ENCODE measurements at places on chromosomes 5 and 9.

DNA sequence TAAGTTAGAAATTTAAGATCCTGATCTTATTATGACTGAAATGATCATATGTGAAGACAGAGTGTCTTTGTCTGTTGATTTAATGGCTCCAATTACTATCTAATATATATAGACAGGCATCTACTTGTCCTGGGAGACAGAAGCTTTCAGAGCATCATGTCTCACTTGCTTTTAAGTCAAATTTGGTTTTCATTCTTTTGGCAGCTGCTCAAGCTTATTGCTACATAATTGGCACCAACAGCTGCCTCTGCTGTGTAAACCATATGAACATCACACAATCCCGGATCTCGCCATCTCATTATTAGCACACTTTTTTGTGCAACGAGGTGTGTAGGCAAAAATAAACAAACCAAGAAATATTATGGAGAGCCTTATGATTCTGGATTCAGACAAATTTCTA is 1717.9 kb downstream of the EFNA5 start:
- no peak for DNase-seq

GRCh38 chr9:96117398-96118080 is 184.4 kb downstream of the HSD17B3 start:
- no peak for DNase-seq

DNA sequence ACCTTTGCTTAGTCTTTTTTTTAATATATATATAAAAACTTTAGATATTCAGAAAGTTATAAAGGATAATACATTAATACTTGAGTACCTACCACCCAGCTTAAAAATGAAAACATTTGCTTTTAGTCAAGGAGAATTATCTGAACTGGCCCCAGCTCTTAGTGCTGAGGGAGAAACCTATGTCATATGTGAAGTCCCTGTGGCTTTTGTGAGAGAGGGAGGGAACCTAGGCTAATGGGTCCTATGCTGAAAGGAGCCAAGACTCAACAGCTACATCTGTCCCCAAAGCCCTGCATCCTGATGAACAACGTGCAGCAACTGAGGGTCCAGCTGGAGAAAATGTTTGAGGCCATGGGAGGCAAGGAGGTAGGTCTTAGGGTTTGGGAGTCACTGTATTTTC is 92.0 kb upstream of the RUSC2 start:
- no peak for DNase-seq

- no peak for DNase-seq
Measured at GRCh38 chr9:74803376-74804017, 84.2 kb downstream of the TRPM6 start.

GRCh38 chr5:180130291-180130869 is 58.8 kb upstream of the RNF130 start:
- no peak for DNase-seq

- no peak for DNase-seq
Measured at GRCh38 chr5:5572976-5573797, 150.7 kb downstream of the ICE1 start.

DNA sequence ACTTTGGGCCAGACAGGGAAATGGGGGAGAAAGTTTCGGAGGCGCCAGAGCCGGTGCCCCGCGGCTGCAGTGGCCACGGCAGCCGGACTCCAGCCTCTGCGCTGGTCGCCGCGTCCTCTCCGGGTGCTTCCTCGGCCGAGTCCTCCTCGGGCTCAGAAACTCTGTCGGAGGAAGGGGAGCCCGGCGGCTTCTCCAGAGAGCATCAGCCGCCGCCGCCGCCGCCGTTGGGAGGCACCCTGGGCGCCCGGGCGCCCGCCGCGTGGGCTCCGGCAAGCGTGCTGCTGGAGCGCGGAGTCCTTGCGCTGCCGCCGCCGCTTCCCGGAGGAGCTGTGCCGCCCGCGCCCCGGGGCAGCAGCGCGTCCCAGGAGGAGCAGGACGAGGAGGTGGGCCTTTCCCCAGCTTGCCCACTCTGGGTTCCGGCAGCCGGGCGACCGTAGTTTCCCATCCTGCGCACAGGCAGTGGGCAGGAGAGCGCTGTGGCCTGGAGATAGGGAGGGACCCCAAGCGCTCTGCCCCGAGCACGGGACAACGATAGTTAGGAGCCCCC is 516 bp downstream of the MAST4 start:
- DNase-seq, result no peak

DNA sequence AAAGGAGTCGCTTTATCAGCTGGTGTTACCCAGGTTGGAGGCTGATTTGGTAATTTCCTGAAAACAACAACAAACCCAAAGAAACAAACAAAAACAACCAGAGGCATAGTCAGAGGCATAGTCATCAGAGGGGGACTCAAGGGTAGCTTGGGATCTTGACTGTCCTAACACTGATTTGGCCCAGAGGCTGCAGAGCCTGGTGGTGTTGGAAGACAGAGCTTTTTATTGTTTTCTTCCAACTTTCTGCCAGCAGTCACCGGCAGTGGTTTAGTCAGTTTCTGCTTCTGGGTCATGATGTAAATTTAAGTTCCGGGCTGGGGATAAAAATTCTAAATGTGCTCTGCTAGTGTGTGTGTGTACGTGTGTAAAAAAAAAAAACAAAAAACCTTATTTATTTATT is 23.5 kb upstream of the NKX2-5 start:
- DNase-seq, result no peak

DNA sequence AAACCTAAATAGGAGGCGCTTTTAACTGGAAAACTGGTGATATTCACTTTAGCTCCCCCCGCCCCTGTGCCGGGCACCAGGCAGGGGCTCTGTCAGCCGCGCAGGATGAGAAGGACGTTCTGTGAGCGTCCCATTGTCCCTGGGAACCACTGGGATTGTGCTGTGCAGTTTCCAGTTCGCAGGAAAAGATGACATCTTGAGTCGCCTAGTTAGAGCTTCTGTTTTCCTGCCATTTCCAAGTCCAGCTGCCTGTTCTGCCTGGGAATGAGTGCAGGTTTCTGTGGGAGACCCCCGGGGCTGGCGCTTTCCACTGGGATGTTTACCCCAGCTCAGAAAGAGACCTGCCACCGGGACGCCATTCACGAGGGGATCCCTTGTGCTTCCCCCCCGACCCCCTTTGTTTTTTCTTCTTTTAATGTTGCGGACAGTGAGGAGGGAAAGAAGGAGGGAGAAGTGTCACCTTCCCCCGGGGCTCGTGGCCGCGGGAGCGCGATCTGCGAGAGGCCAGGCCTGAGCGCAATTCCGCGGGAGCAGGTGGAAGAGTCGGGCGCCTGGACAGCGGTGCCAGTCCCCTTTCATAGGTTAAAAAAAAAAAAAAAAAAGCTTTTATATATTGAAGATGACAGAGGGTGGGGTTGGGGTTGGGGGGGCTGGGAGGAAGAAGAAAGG is 121.5 kb downstream of the RMI1 start:
- DNase-seq, result no peak

DNA sequence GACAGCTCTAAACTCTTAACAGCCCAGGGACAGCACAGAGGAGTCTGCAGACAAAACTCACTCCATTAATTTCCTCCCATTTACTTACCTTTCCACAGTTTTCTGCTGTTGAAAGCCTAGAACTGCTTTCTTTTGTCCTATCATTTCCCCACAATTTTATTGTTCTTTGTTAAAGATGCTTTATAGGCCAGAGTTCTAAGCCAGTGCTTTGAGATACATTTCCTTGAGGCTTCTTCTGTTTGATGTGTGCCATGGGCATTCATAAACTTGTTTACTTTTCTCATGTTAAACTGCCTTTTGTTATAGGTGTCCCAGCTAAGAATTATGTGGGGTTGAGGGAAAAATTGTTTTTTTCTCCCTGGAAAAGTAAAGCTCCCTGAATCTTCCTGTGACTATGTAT is 25.9 kb upstream of the SUB1 start:
- DNase-seq, result no peak

- DNase-seq, result no peak
Measured at GRCh38 chr5:38370358-38371100, 112.2 kb downstream of the EGFLAM start.

- no peak for DNase-seq
Measured at GRCh38 chr5:137598399-137598798, 99.3 kb upstream of the SPOCK1 start.

- no peak for DNase-seq
Measured at GRCh38 chr9:137235424-137236237, 4.9 kb downstream of the SLC34A3 start.

- DNase-seq, result no peak
Measured at GRCh38 chr5:143557061-143557818, 153.8 kb upstream of the NR3C1 start.

- DNase-seq, result no peak
Measured at GRCh38 chr5:93192087-93192486, 388.9 kb downstream of the NR2F1-AS1 start.

DNA sequence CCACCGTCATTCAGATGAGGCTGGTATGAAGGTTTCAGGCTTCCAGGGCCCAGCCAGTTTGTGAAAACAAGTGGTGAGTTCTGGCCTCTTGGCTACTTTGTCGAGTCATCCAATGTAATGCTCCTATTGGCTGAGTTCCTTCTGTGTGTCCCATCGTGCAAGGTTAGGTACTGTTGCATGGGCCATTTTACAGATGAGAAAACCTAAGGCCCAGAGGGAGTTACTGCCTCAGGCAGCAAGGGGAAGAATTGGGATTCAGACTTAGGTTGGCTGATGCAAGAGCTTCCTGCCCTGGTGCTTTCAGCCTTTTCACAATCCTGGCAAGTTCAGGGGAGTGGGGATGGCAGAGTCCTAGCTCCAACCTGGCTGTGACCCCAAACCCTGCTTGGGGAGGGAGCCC is 17.4 kb upstream of the PITX1 start:
- no peak for DNase-seq

DNA sequence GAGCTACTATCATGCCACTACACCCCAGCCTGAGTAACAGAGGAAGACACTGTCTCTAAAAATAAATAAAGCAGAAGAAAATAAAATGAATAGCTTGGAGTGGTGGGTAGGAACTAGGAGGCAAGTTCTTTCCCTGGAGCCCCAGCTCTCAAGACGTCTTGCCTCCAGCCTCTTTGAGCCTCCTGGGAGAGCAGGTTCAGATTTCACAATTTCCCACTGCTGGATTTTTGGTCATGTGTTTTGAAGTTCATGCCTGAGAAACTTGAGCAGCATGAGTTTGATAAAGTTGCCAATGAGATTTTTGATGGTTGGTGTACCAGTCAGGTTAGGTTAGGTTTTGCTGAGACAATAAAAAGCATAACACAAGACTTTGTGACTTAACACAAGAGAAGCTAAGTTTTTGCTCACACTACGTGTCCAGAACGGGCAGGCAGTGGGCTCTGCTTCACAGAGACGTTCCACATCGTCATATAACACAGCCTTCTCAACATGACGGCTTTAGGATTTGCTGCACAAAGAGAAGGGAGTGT is 4.1 kb upstream of the CCDC69 start:
- DNase-seq, result no peak

GRCh38 chr9:83006378-83006777 is 56.6 kb downstream of the RASEF start:
- DNase-seq, result no peak

DNA sequence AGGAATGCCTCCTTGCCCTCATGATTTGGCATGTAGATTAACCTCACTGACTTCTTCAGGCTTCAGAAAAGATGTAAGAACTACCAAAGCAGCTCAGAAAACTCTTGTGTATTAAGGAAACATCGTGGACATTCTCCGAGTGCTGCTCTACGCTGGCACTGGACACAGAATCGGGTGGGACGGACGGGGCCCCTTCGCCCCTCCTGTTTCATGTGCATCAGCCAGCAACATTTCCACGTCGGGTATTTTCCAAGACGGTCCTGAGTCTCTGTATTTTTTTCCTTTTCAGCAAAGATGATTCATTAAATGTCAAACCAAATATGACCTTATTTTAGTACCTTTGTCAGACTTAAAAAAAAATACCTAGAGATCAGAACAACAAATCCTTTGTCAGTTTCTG is 583.6 kb downstream of the CCDC171 start:
- no peak for DNase-seq

DNA sequence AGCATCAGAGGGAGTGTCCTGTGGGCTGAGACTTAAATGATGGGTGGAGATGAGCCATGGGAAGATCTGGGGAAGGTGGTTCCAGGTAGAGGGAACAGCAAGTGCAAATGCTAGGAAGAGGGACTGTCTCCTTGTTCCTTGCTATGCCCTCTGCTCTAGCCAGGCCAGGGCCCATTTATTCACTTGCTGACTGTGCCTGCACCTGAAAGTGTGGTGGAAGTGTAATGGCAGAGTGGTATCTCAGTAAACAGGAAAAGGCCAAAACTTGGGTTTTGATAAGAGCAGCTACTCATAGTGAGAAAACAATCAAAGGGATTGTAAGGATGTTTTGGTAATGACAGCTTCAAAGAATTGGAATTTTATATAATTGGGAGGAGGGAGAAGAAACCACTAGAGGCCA is 32.4 kb downstream of the TLE4 start:
- no peak for DNase-seq

- DNase-seq, result no peak
Measured at GRCh38 chr5:57651127-57651526, 168.5 kb upstream of the ACTBL2 start.
